ENCODE measurements at places on chromosomes 12 and 14. TPM values are rescaled to one million over a fixed set of nuclear protein-coding genes. Genes with fewer than 3 reads are reported as not detected.
A peak's percentile ranks its signal among the peaks of the same experiment; 100 is the strongest.

GRCh38 chr12:62267480-62267879, 7.3 kb downstream of the USP15 start:
- H3K4me3 ChIP-seq, result peak overlapping the region; percentile 35
- H3K36me3 ChIP-seq, result no peaks in the 10 kb centered on the region
- H3K27me3 ChIP-seq, result no peaks in the 10 kb centered on the region
- peak overlapping the region; percentile 57 for H3K27ac ChIP-seq

GRCh38 chr12:25718081-25718731, 165.1 kb upstream of the LMNTD1 start:
- no peaks in the 10 kb centered on the region for H3K27me3 ChIP-seq
- H3K36me3 ChIP-seq, result no peaks in the 10 kb centered on the region
- peaks cover 8% of the 10 kb centered on the region for H3K4me1 ChIP-seq
- no peak for DNase-seq

DNA sequence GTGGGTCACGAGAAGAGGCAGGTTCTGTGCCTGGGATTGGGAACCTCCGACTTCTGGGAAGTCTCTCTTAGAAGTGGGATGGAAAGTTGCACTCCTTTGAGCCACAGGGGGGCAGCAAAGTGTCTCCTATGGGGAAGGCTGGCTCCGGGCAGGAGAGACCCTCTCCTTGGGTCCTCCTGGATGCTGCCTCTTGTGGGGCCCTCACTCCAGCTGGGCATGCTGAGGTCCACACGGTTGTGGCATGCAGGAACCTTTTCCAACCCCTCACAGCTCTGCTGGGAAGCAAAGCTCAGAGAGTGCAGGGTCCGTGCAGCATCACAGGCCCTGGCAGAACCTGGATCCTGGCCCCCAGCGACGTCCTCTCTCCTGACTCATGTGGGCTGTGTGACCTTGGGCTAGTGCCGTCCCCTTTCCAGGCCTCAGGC, 17.4 kb downstream of the SDSL start:
- H3K4me3 ChIP-seq, result no peak overlapping the region
- no peaks in the 10 kb centered on the region for H3K4me1 ChIP-seq

- no peak overlapping the region for H3K27ac ChIP-seq
- no peaks in the 10 kb centered on the region for H3K27me3 ChIP-seq
- no peak for DNase-seq
These were observed 32.7 kb upstream of the LRTM2 start for GRCh38 chr12:1787714-1788113.

GRCh38 chr14:105223260-105223659, 25.1 kb upstream of the BTBD6 start:
- no peak for DNase-seq
- no peak overlapping the region for H3K4me3 ChIP-seq
- no peaks in the 10 kb centered on the region for H3K4me1 ChIP-seq
- H3K36me3 ChIP-seq, result peaks cover 3% of the 10 kb centered on the region

GRCh38 chr12:98671459-98671858, 26.4 kb downstream of the APAF1 start:
- H3K4me1 ChIP-seq, result peaks cover 9% of the 10 kb centered on the region
- H3K27me3 ChIP-seq, result no peaks in the 10 kb centered on the region
- no peak overlapping the region for H3K27ac ChIP-seq
- DNase-seq, result no peak
- peaks cover 26% of the 10 kb centered on the region for H3K36me3 ChIP-seq

DNA sequence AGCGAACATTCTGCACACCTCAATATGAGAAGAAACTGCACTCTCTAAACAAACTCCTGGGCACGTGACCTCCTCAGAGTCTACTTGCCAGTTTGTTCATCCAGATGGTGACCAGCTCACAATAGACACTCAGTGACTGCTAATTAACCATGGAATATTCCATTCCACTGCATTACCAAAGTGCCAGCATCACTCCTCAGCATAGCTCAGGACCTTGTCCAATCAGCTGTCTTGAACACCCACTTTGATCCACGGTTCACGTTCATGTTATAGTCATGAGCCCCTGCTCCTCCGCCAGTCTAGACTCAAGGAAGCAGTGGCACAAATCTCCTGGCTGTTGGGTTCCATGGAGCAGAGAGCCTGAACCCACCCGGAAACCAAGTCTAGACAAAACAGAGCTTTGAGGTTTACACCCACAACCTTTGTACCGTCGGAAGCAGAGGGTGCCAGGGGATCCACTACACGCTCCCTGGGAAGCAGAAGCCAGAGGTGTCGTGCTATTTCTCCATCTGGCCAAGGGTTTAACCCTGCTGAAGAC, 285.3 kb downstream of the ZFP36L1 start:
- H3K27ac ChIP-seq, result no peak overlapping the region
- no peaks in the 10 kb centered on the region for H3K27me3 ChIP-seq
- no peaks in the 10 kb centered on the region for H3K36me3 ChIP-seq
- H3K4me3 ChIP-seq, result peak overlapping the region; percentile 84
- no peak for DNase-seq

GRCh38 chr14:97217111-97217885, 420.1 kb downstream of the VRK1 start:
- H3K4me3 ChIP-seq, result no peak overlapping the region
- peaks cover 18% of the 10 kb centered on the region for H3K4me1 ChIP-seq
- peaks cover 20% of the 10 kb centered on the region for H3K27me3 ChIP-seq
- DNase-seq, result no peak
- no peak overlapping the region for H3K27ac ChIP-seq
- H3K36me3 ChIP-seq, result no peaks in the 10 kb centered on the region

DNA sequence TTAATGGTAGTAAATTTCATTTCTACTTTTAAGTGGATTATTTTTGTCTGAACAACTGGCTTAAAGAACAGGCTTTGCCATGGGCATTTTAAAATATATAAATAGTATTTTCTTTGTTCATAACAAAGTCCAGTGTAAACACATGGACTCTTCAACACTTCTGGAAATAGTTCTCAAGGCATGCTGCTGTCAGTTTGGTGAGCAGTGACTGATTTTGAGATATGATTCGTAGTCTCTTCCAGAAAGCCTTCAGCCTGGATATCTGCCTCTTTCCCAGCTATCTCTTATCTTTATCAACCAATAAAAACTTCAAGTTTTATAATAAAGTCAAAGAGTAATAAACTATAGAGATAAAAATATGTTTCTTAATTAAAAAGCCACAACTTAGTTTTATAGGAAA, 110.7 kb downstream of the NAV3 start:
- H3K36me3 ChIP-seq, result no peaks in the 10 kb centered on the region
- no peaks in the 10 kb centered on the region for H3K4me1 ChIP-seq
- H3K4me3 ChIP-seq, result no peak overlapping the region
- H3K27ac ChIP-seq, result no peak overlapping the region
- no peaks in the 10 kb centered on the region for H3K27me3 ChIP-seq

- peaks cover 50% of the 10 kb centered on the region for H3K4me1 ChIP-seq
- H3K4me3 ChIP-seq, result no peak overlapping the region
- no peak for DNase-seq
- no peaks in the 10 kb centered on the region for H3K27me3 ChIP-seq
- no peaks in the 10 kb centered on the region for H3K36me3 ChIP-seq
- peak overlapping the region; percentile 90 for H3K27ac ChIP-seq
These were observed 56.4 kb downstream of the MON2 start for GRCh38 chr12:62522984-62523383.

TMPRSS12 gene
- total RNA-seq, result not detected

FAIM2 gene
- 0.39 TPM for total RNA-seq

PHETA1 gene
- total RNA-seq, result 1.0 TPM

VRTN gene
- not detected for total RNA-seq

Measured in activated T-cell treated with anti-CD3 and anti-CD28 coated beads, Interleukin-2, amount 50 U/mL, for 72 hours (primary cell).